ENCODE measurements at places on chromosomes 4 and X. TPM values are rescaled to one million over a fixed set of nuclear protein-coding genes. Genes with fewer than 3 reads are reported as not detected.

GRCh38 chr4:125486351-125486750, 171.6 kb downstream of the FAT4 start:
- DNase-seq = peak; percentile 19

Gene BMPR1B
- total RNA-seq = 4.5 TPM

GRCh38 chrX:72436010-72436409, 130.3 kb upstream of the CITED1 start:
- no peak for DNase-seq

DNA sequence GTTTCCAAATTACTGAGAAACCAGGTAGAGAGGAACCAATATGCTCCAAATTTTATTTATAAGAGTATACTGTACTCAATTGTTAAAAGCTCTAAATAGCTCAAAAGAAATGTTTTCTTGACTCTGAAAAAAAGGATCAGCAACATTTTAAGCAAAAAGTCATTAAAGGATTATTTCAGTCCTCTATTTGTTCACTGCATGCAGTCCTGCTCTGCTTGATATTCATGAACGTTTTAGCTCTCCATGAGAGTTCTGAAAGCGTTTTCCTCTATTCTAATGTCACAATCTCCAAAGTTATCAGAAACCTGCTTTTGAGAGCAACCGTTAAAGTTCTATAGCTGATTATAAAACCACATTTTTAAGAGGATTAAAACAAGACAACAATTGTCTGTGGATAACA, 110.5 kb downstream of the APOOL start:
- no peak for DNase-seq

DNA sequence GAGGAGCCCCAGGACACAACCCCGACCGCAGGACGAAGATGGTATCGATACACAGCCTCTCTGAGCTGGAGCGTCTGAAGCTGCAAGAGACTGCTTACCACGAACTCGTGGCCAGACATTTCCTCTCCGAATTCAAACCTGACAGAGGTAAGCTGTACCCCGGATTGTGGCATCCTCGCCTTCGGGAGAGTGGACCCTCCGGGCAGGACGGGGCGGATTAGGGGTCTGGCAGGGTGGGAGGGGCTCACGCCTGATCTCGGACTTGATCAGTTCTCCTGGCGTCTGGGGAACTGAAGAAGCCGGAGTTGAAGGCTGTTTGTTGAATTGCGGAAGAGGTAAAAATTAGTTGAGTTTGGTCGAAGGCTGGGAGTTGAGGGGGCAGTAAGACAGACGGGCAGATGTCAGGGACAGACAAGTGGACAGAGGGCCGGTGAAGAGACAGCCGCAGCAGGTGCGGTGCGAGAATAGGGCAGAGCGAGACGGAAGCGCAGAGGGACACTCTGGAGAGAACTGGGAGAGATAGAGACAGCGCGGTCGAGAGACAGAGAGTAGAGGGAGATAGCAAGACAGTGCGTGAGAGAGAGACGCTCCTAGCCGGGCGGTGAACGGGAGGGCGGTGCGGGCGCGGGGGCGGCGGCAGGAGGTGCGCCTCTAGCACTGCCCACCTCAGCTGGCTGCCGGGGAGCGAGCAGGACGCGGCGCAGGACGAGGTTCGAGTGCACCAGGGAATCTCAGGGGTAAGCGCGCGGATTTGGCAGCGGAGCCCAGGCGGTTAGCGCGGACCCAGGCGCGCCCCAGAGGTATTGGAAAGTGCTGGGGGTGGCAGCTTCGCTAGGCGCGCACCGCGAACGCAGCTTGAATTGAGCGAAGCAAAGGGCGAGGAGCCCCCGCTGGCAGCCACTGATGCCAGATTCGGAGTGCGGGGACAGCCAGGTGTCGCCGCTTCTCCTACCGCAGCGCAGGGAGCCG, 23.9 kb downstream of the ARHGAP36 start:
- no peak for DNase-seq

Gene PLP1
- total RNA-seq = 57.5 TPM

DNA sequence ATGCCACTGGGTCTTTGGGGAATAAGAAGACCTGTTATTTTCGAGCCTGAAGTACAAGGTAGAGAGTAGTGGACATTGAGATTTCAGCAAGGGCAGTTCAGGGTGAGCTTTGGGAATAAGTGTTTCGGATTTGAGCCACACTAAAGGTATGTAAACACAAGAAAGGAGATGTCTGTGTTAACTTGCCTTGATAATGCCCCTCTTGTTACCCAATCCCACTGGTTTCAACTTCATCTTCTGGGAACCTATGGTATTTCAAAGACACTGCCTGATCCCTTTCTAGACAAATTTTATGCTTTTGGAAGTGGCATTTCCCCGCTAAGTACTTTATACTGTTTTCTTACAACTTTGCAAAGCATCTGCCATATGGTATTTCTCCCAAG, 79.4 kb downstream of the SLC9A6 start:
- DNase-seq = no peak

Gene FGF2
- 11.1 TPM for total RNA-seq

GRCh38 chr4:157977086-157977485, 195.7 kb downstream of the GASK1B start:
- no peak for DNase-seq
